Uterus (tissue), 4 donors: ENCODE measurements at places on chromosomes 1 and 21. TPM values are rescaled to one million over a fixed set of nuclear protein-coding genes. Genes with fewer than 3 reads are reported as not detected.

GRCh38 chr1:195697130-195697529 is 911.1 kb downstream of the KCNT2 start:
- DNase-seq: no peak

The IARS2 gene
- total RNA-seq: 41.0 TPM

The PSRC1 gene
- total RNA-seq: 11.4 TPM

- DNase-seq: no peak
Measured at GRCh38 chr1:64721576-64722145, 23.2 kb upstream of the RAVER2 start.
